NCI-H774 (cell line): ENCODE measurements at places on chromosomes 4 and X.
A peak's percentile ranks its signal among the peaks of the same experiment; 100 is the strongest.

DNA sequence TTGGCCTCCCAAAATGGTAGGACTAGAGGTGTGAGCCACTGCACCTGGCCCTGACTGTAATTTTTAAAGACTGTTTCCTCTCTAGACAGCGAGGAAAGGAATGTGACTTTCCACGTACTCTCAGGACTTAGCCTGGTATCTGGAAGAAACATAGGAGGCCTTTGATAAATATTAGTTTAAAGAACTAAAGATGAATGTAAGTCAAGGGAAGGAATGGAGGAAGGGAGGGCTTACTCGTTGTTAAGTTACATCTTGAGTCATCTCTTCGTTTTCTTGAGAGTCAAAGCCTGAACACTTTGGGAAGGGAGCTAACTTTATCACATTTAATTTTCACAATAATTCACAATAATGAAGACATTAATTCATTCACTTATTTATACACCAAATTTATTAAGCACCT, 7.2 kb upstream of the LNX1 start:
- DNase-seq = no peak

GRCh38 chr4:102219129-102219528, 126.2 kb downstream of the SLC39A8 start:
- DNase-seq = no peak

DNA sequence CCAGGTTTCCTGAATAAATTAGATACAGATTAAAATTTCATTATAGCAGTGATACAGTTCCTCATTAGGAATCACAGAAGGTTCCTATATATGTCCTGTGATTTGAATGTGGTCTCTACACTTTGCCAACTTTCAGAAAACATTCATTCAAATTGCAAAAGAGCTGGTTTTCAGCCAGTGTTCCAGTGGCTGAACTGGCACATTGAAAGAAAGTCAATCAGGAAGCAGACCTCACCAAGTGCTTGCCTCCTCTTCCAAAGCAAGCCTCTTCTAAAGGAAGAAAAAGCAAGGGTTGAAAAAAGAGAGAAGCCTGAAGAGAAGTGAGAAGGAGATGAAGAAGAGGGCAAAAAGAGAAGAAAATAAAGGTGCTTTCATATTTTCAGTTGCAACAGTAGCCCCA, 12.7 kb downstream of the KLHL34 start:
- DNase-seq = no peak

DNA sequence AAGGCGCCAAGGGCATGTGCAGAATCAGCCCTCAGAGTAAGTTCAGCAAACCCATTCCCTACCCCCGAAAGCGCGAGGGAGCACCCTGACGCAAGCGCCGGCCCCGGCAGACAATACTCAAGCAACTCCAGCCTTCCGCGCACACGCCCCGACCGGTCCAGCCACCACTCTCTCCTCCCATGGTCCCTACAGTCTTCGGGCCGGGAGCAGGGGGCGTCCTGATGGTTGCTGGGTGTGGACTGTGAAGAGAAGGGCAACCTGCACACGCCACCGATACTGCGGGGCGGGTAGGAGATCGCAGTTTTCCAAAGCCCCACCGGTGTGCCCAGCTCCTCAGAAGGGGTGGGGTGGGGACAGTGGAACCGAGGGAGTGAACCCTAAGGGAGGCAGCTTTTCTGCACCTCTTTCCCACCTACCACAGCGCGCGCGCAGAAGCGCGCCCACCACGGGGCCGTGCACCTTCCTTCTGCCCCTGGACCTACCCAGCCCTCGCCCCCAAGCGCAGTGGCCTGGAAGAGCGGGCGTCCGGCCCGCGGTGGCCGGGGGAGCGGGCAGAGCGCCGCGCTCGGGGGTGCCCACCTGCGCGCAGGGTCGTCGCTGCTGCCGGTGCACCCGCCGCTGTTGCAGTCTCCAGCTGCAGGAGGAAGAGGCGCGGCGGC, 650.2 kb upstream of the DIPK2B start:
- peak; percentile 3 for DNase-seq

- DNase-seq = no peak
Observed at GRCh38 chr4:102007959-102008425, 217.5 kb downstream of the BANK1 start.

DNA sequence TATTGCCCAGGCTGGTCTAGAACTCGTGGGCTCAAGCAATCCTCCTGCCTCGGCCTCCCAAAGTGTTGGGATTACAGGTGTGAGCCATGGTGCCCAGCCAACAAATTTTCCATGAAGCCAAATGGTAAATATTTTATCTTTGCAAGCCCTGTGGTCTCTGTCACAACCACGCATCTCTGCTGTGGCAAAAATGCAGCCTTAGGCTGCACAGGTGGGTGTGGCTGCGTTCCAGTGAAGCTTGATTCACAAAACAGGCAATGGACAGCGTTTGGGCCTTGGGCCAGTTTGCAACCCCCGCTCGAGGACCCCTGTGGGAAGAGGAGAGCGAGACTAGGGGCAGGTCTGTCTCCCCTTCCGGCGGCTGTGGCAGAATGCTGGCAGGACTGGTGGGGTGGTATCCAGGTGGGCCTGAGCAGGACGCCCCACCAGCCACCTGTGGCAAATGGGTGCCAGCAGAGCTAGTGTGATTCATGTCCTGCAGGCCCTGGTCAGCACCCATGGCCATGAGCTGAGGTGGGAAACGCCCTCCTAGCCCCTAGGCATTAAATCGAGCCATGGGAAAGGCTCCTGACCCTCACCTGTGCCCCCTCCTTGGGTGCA, 19.7 kb downstream of the HTRA3 start:
- no peak for DNase-seq

GRCh38 chr4:95547715-95548471, 880 bp downstream of the UNC5C start:
- no peak for DNase-seq

- DNase-seq = no peak
Observed at GRCh38 chr4:145012841-145013240, 85.2 kb downstream of the ANAPC10 start.

- no peak for DNase-seq
Observed at GRCh38 chr4:1384675-1385372, 21.4 kb downstream of the NKX1-1 start.

DNA sequence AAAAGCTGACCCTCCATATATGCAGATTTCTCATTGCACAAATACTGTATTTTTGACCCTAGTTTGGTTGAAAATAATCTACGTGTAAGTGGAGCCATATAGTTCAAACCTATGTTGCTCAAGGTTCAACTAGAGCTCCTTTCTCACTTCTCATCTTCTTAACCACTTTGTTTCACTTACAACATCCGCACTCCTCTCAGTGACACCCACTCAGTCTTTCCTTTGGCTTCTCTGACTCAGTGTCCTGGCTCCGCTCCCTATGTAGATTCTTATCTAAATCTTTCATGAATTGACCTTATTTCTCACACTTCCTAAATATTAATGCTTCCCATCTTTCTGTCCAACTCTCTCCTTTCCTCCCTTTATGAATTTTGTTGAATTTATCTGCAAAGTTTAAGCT, 32.9 kb upstream of the DKK2 start:
- DNase-seq = no peak

DNA sequence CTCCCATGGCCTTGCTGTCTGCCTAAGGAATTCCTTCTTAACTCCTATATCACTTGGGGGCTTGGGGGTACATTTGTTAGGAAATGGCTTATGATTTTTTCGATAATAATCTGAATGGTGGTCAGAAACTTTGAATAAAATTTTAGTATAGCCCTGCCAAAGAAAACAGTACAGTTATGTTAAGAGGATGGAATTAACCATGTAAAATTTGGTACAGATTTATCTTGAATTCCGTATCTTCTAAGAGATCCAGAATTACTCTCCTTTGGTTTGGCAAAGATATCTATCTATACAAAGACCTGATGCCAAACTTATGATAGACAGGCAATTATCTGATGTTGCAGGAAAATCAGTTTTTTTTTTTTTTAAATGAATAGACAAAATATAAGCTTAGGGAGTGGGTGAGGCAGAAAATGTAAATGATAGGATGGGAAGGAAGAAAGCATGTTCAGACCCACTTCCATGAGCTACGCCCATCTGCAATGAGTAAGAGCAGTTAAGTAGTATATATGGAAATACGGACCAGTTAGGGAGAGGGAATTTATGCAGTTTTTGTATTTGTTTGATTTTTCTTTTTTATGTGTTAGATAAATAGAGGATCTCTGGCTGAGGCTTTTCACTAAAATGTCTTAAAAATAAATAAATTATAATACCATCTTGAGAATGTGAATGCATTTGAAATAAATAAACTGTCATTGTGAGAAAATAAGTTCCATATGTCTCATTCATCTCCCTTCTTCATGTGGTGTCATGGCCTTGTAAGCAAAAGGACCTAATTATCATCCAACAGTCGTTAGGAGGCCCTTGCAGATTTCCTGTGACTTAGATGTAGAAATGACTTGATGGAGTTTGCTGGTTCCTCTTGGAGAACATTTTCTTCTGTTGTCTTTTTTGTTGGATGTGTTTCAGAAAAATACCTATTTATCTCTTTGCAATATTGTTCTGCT, 389.6 kb downstream of the ARHGAP24 start:
- DNase-seq = no peak

DNA sequence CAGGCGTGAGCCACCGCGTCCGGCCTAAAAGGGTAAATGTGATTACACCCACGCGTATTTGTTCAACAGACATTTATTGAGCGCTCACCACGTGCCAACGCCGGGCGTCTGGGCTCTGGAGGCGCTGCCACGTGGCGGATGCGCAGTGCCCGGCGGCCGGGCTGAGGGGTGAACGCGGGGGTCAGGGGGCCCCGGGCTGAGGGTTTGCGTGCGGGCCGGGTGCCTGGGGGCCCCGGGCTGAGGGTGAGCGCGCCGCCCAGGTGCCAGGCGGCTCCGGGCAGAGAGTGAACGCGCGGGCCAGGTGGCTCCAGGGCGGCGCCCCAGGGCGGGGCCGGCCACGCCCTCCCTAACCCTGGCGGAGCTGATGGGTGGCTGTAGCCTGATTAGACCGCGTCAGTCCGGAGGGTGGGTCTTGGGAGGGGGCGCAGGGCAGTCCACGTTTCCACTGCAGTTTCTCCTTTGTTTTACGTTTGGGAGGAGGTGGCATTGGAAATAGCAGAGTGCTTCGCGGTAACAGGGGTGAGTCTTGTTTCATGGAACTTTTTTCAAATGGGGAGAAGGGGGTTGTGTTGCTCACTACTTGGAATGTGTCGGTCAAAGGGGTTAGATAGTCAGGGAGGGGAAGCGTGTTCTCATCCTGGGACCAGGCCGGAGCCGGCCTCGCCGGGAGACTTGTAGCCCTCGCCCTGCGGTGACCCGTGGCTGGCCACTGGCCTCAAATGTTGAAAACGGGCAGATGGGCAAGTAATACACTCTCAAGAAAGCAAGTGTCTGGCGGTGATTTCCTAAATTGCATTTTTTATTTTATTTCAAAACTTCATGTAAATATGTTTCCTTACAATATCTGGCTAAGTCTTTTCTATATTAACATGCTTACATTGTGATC, at the start of gene ZFP42:
Gene ZFP42 (plus strand): TSS at position 450 of the 886 bp plus-strand sequence. CDS start 7,037 bp downstream, outside the sequence.
- DNase-seq = no peak

DNA sequence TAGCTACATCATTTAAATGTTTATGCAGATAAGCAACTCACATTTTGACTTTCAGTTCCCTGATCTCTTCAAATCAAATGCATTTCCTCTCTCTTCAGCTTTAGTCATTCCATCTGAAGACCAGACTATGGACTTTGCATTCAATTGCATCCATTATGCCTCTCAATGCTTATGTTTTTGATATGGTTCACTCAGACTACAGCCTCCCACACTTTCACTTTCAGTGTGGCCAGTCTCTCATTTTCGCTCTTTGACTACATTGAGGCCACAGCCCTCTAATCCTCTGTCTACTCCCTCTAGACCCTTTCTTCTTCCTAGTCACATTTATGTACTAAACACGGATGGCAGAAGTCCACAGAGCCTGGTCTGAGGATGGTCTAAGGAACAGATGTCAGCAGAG, 24.5 kb upstream of the VEGFC start:
- DNase-seq = no peak

DNA sequence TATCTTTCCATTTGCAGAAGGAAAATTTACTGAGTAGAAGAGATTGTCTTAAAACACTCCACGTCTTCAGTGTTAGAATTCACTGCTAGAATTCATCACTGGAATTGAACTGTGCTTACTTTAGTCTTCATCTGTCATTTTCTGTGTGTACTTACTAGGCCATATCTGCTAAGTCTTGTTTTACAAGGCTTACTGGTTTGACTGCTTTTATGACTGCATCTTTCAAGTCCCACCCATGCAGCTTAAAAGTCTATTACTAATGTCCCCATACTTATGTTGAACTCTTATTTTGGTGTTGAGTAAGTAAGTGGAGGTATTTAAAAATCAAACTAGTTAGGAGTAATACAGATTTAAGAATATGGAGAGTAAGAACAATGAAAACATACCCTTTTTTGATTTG, 14.6 kb downstream of the CLCN3 start:
- DNase-seq = no peak

- no peak for DNase-seq
Observed at GRCh38 chr4:8699479-8700145, 107.0 kb downstream of the CPZ start.

- DNase-seq = no peak
Observed at GRCh38 chrX:77119706-77120105, 327.5 kb upstream of the FGF16 start.

DNA sequence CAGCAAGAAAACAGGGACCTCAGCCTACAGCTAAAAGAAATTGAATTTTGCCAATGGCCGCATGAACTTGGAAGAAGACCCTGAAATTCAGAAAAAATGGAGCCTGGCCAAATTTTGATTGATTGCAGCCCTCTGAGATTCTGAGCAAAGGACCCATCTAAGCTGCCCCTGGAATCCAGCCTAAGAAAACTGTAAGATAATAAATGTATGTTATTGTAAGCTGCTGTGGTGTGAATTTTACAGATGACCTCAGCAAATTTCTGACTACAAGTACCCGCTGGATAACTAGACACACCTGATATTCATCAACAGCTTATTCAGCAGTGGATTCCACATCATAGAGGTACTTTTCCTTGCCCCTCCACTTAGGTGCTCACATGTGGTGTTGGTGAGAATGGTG, 119.5 kb upstream of the EPHA5 start:
- no peak for DNase-seq

GRCh38 chr4:98374643-98375042, 113.5 kb downstream of the RAP1GDS1 start:
- DNase-seq = no peak

DNA sequence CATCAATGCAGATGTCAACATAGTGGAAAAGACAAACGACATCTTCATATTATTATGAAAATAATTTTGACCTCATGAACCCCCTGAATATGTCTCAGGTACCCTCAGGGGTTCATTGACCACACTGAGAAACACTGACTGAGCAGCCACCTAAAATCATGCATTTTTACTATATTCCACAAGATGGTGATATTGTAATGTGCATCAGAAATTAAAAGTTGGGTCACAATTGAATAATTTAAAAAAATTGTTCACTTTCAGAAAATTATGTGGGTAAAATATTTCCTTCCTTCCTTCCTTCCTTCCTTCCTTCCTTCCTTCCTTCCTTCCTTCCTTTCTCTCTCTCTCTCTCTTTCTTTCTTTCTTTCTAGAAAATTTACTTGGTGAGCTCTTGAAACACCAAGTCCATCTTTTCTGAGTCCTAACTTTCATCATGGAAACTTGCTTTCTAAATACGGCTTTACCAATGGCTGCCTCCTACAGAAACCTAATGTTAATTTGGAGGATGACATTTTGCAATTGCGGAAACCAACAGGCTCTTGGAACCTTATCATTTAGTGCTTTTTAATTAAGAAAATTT, 103.6 kb downstream of the RTL3 start:
- no peak for DNase-seq
